ENCODE measurements at places on chromosomes 11 and 22. TPM values are rescaled to one million over a fixed set of nuclear protein-coding genes. Genes with fewer than 3 reads are reported as not detected.

Gene KRTAP5-8
- total RNA-seq = not detected

Gene MS4A15
- total RNA-seq = not detected

Gene SCUBE2
- total RNA-seq = 7.9 TPM

Gene LRRN4CL
- 1.0 TPM for total RNA-seq

GRCh38 chr11:68831124-68831523 is 10.6 kb downstream of the CPT1A start:
- DNase-seq = no peak

GRCh38 chr11:63892228-63892627 is 24.7 kb downstream of the RCOR2 start:
- no peak for DNase-seq

- DNase-seq = no peak
Measured at GRCh38 chr22:42862045-42862734, 5.1 kb upstream of the ARFGAP3 start.

- no peak for DNase-seq
Measured at GRCh38 chr11:73401924-73402833, 26.0 kb downstream of the RELT start.

DNA sequence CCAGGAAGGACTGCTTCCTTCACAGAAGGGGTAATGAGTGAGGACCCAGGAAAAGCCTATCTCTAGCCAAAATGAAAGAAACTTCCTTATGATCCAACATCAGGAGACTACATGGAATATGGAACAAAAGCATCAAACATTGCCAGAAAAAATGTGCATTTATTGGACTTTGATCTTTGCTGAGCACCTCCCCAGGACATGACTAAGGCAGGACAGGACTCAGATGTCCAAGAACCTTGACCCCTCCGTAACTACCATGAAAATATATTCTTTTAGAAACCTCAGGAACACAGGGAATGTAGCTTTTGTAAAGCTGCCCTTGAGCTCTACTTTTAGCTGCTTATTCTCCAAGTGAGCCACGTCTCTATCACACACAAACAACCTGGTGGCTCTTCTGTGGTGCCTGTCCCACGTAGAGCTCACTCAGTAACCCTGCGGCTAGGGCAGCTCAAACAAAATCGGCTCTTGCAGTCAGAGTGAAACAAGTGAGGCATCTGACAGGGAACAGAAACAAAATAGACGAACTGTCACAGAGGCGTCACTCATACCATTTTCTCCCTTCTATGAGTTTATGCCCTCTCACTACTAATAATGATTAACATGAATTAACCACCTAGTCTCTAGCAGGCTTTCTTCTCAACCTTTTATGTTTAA is 471.5 kb upstream of the API5 start:
- DNase-seq = no peak

DNA sequence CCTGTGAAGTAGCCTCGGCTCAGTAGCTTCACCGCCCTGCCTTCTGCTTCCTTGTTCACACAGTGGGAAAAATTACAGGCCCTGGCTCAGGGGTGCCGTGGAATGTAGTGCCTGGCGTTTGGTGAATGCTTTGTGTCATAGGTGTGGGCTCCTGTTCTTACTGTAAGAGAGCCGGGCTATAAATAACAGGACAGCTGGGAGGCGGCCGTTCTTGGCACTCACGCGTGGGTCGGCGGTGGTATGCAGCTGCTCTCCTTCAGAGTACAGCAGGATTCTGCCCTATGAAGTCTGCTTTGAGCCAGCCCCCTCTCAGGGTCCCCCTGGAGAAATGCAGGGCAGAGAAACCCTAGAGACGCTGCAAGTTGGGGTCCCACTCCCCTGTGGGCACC is 84.2 kb downstream of the CTTN start:
- DNase-seq = no peak

DNA sequence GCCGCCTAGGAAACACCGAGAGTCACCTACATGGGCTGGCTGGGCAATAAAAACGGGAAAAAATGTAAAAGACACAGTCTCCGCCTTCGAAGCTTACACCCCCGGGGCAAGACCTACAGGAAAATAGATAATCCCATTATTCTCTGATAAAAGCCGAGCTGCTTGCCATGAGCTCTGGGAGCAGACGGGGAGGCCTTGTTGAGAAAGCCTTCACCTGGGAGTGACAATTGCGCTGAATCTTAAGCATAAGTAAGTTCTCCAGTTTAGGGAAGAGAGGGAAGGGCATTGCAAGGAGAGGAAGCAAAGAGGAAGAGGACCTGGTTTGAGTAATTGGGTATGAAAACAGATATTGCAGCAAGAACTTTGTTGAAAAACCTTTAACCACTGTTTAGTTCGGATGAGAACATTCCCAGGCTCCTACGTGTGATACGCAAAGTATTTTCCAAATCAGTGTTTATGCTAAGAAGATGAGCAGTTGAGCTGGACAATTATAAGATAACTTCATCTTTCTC is 813 bp upstream of the BTBD10 start:
- no peak for DNase-seq

- no peak for DNase-seq
Measured at GRCh38 chr11:33801821-33802193, 27.5 kb upstream of the FBXO3 start.

DNA sequence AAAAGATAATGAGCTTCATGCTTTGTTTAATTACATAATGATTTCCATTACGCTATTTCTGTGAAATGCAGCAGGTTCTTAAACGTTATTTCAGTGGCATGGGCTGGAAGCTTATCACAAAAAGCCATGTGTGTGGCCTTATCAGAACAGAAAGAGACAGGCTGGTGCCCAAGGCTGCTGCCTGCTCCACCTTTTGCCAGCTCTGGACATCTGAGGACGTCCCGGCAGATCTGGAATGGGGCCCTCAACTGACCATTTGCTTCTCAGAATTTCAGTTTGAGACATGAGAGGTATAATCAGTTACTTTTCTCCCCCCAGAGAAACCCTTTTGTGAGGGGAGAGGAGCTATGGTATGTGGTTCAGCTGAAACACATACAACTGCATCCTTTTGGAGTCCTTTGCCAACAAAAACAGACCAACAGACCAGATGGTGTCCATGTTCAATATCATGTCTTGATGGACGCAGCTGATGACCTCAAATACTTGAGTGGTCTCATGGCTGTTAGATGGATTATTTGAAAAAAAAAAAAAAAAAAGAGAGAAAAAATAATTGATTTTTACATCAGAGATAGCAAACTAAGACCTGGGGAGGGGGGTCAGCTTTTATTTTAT is 8.6 kb downstream of the CDPF1 start:
- DNase-seq = no peak

- no peak for DNase-seq
Measured at GRCh38 chr11:123640677-123641494, 13.5 kb downstream of the SCN3B start.

DNA sequence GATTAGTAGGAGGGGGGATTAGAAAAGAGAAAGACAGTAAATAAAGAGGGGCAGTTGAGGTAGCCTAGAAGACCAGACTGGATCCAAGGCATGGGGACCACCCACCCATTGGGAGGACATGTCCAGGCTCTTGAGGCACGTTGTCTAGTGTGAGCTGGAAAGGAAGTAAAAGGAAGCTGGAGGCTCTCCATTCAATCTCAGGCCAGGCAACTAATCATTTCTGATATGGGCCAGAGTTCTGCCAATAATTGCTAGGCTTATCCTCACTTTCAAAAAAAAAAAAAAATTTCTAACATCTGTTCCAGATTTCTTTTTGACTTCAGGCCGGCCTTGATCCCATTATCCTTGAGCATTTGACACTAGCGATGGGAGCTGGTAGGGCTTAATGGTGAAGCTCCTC is 476.1 kb downstream of the SOX6 start:
- no peak for DNase-seq

GRCh38 chr11:129234978-129235377 is 42.9 kb upstream of the ARHGAP32 start:
- no peak for DNase-seq

DNA sequence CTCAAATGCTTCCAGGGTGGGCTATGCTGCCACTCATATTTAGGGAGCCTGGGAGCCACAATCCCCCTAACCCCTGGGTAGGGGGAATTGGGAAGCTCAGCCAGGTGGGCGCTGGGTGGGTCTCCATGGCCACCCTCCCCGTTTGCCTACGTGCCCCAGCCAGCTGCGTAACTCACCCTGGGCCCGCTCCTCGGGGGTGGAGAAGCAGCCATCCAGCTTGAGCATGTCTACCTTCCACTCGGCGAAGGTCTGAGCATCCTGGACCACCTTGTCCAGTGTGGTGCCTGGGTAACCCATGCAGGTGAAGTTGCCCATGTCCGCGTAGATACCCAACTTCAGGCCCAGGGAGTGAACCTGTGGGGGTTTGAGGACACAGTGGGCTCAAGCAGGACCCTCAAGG is 3.7 kb downstream of the NAGA start:
- DNase-seq = peak; percentile 55

- no peak for DNase-seq
Measured at GRCh38 chr22:23180893-23181720, 798 bp downstream of the BCR start.
